ENCODE measurements at places on chromosomes 2 and 18.

DNA sequence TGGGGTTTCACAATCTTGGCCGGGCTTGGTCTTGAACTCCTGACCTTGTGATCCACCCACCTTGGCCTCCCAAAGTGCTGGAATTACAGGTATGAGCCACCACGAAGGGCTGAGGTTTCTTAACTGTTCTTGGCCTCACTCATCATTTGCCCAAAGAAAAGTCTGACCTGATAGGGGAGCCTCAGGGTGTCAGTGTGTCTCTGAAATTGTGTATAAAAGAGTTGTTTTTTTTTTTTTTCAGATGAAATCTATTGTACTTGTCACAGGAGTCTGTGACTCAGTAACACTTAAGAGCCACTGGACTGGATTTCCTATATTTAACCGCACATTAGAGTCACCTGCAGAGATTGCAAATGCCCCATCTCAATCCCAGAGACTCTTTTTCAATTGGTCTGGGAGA, 16.9 kb downstream of the PMAIP1 start:
- no peak for DNase-seq

DNA sequence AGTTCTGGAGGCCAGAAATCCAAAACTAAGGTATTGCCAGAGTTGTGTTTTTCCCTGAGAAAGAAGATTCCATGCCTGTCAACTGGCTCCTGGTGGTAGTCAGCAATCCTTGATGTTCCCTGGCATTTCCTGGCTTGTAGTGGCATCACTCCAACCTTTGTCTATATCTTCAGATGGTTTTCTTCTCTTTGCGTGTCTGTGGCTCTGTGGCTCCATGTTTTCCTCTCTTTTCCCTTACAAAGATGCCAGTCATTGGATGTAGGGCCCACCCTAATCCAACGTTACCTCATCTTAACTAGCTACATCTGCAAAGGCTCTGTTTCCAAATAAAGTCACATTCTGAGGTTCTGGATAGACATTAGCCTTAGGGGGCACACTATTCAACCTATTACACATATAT, 41.8 kb downstream of the SLC14A1 start:
- no peak for DNase-seq

DNA sequence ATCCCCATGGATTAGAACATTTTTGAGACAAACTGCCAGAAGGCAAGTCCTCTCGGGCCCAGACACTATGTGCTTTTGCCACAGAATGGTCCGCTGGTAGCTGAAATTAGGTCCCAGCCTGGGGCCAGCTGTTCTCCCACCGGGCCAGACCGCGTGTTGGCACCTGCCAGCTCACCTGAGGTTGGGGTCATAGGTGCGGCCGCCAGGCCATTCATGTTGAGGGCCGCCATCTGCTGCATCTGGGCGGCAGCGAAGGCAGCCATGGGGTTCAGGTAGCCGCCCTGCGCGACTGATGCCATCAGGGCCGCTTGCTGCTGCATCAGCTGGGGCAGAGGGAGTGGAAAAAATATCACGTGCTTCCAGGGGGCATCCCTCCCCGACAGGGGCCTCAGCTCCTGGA, 292.8 kb downstream of the CELF4 start:
- no peak for DNase-seq

GRCh38 chr2:73740767-73741166, 3.6 kb upstream of the TPRKB start:
- no peak for DNase-seq

- no peak for DNase-seq
Observed at GRCh38 chr2:60521626-60522025, 31.8 kb downstream of the BCL11A start.

- DNase-seq, result peak; percentile 56
Observed at GRCh38 chr2:147082850-147083522, 761.8 kb upstream of the ACVR2A start.

DNA sequence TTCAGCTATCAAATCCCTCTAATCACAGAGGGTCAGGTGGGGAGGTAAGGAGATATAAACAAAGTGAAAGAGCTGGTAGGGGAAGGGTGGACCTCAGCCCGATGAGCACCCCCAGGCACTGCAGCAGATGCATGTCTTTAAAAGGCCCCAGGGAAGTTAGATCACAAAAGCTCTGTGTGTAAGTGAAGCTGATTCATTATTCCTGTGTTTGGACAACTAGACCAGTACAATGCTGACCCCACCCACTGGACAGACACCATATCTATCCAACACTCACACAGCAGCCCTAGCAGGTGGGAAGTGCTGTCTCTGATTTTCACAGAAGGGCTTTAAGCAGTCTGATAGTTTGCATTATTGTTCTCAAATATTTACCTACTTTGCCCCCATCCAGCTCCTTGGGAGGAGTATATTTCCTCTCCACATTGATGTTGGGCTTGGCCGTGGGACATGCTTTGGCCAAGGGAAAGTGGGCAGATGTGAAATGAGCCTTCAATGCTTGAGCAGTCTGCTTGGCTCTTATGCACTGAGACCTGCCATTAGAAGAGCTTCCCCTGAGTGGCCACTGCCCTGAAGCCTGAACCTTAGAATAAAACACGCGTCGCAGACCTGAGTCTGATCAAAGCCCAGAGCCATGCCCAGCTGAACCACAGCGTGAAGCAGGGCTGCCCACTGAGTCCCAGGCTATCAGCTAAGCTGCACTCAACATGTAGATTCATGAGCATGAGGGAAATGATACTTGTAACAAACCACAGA, 111.4 kb downstream of the COPS8 start:
- no peak for DNase-seq

DNA sequence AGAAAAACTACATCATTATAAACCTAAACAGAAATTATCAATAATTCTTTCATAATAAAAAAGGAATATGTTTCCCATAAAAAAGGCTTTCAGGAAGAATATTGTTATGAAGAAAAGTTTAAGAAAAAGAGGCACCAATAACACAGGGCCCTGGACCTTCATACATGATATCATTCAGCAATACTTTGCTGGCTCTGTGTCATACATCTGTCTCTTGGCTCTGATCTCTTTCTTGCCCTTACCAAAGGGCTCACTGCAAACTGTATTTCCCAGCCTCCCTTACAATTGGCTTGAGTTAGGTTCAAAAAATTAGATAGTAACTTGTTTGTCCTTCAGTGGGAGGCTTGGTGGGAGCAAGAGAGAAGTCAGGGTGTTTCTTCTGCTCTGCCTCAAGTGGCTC, 499.0 kb downstream of the TGIF1 start:
- no peak for DNase-seq

DNA sequence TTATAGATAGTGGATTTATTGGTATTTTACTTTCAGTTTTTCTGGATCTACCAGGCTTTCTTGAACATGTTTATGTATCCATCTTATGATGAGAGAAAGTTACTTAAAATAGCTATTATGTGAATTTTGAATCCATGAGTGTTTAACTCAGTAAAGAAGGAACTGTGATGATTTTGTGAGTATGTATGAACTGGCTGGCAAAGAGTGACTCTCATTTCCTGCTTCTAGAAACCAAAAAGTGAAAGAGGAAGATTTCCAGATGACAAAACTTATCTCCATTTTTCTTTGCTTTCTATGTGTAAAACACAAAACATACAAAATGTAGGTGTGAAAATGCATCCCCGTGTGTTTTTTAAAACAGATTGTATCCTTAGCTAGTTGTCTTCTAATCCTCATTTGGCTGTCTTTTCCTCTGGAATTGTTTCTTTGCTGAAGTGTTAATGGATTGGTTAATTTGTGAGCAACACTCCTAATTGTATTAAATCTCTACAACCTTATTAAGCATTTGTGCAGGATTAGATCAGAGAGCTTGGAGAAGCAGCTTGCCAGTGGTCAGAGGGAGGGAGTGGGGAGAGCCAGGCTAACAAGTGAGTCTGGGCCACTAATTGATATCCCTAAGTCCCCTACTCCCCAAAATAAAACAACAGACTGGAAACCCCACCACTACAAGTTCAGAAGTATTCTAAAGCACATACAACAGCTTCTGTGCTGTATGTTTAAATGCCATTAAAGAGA, 23.9 kb downstream of the PTPRM start:
- no peak for DNase-seq

- DNase-seq, result no peak
Observed at GRCh38 chr2:175464311-175464670, 282.8 kb upstream of the ATP5MC3 start.

- DNase-seq, result no peak
Observed at GRCh38 chr18:70195852-70196434, 9.5 kb downstream of the RTTN start.

- no peak for DNase-seq
Observed at GRCh38 chr2:48728295-48728694, 27.2 kb downstream of the LHCGR start.

- DNase-seq, result no peak
Observed at GRCh38 chr18:77777163-77777562, 527.5 kb downstream of the GALR1 start.

DNA sequence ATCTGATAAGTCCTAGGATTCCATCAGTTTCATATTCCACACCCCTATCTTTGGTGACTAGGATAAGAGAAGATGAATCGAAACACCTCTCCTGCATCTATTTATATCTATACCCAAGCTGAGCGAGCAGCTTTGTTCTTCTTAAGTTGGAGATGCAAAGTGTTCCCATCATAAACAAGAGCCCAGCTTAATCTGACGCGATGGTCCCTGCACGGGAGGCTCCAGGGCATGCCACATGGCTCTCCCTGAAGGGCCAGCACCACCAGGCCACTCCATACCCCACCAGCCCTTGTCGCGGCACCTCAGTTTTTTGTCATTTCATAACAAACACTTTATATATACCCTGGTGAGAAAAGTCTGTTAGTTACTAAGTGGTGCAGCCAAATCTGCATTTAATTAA, 255.3 kb downstream of the L3MBTL4 start:
- DNase-seq, result no peak

DNA sequence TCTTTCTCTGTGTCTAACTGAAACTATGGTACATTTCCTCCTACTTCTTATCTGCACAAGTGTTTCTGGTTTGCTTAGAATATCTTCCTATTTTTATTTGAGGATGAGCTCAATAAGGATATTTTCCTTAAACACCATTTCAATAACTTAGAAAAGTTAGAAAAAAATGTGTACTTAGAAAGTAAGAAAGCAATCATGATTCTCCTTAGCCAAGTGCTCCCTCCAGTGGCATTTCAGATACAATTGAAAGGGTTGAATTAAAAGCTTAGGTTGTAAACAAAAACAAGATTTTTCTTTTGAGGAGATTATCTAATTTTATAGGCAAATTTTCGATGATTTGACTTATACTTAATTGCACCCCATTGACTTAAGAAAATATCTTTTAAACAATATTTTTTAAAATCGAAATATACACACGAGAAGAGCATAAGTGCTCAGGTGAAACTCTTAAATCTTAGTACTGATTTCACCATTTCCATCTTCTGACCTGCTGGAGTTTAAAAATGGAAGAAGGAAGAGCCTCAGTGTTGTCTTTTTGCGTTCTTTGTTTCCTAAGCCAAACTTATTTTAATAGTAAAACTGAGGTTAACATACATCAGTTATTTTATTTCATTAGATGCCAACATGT, 26.9 kb downstream of the C18orf63 start:
- DNase-seq, result peak; percentile 5

DNA sequence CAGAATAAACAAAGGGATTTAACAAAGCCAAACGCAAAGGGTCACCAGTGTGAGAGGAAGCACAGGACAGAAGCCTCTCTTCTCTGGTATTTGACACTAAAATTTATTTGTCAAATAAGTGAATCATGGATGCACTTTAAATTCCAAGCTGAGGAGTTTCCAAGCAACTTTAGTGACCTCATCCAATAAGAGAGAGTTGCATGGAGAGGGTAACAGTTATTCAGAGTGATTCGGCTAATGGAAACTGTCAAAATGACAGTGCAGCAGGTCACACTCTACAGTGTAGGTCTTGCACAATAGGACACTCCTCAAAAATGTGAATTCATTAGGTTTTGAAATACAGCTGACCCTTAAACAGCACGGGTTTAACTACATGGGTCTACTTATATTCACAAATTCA, 103.9 kb upstream of the ACVR1C start:
- no peak for DNase-seq

GRCh38 chr2:70987386-70987785, 7.3 kb downstream of the TEX261 start:
- no peak for DNase-seq

- DNase-seq, result no peak
Observed at GRCh38 chr2:156648522-156648921, 212.3 kb downstream of the GPD2 start.

DNA sequence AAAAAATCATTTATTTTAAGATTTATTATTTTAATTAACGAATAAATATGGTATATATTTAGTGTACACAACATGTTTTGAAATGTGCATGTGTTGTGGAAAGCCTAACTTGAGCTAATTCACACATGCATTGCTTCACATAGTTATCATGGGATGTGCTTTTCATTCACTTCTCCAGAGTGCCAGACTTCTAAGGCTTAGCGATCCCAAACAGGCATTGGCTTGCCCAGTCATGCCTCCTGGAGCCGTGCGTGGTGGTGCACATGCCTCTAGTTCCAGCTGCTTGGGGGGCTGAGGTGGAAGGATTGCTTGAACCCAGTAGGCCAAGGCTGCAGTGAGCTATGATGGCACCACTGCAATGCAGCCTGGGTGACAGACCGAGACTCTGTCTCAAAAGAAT, 40.5 kb downstream of the ARHGEF4 start:
- no peak for DNase-seq

DNA sequence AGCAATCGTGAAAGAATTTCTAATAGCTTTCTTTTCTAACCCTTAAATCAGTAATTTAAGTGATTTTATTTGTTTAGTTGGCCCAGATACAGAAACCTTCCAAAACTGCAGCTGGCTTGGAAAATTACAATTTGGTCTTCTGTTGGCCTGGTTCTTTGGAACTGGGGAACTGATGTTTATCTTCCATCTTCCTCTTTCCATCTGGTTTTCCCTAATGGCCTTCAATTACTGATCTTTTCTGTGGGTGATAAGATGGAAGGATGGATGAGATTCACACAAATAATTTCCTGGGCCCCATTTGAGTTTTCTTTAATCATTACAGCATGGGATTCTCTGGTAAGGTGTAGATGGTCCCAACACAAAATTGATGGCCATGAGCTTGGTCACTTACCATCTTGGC, 106.5 kb upstream of the CHRNA1 start:
- no peak for DNase-seq

DNA sequence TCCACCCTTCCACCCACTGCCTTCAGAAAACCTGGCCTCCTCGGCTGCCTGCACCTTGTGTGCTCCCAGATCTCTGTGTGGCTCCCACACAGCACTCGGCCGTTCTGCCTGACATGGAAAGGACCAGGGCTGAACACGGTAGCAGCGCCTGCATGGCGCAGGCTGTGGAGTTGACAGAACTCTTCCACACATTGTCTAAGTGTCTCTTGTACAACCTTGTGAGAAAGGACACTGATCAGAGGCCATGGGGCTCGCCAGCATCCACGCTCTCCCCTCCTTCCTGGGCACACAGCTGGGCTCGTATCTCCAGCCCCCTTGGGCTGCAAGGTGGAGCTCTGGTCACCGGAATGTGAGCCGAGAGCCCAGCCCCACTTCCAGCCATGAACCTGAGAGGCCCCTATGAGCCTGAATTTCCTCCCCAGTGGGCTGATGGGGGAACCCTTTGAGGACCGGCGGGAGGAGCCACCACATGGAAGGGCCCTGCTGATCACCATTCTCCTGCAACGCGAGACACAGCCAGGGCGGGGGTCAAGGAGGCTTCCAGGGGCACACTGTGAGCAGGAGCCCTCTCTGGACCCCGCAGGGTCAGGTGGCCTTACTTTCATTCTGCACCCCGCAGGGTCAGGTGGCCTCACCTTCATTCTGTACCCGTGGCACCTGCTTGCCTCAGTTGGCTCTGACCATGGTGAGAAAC, 314.2 kb upstream of the MYT1L start:
- no peak for DNase-seq

Data from stimulated activated CD4-positive, alpha-beta T cell treated with anti-CD3 and anti-CD28 coated beads, Interleukin-15, amount 100 ng/mL, for 24 hours (primary cell).